ENCODE measurements at places on chromosomes 11 and 22. TPM values are rescaled to one million over a fixed set of nuclear protein-coding genes. Genes with fewer than 3 reads are reported as not detected.

- H3K36me3 ChIP-seq: no peaks in the 10 kb centered on the region
- H3K4me3 ChIP-seq: no peak overlapping the region
- no peaks in the 10 kb centered on the region for H3K4me1 ChIP-seq
- no peak overlapping the region for H3K27ac ChIP-seq
Measured at GRCh38 chr22:16917144-16918003, 90.6 kb downstream of the GAB4 start.

- H3K27me3 ChIP-seq: peaks cover 36% of the 10 kb centered on the region
- H3K27ac ChIP-seq: no peak overlapping the region
- H3K36me3 ChIP-seq: no peaks in the 10 kb centered on the region
- H3K4me1 ChIP-seq: no peaks in the 10 kb centered on the region
- DNase-seq: no peak
Measured at GRCh38 chr22:30497466-30498150, 7.9 kb downstream of the SEC14L4 start.

Gene MMP27
- total RNA-seq: not detected

GRCh38 chr11:113199866-113200265 is 114.5 kb upstream of the TTC12 start:
- no peaks in the 10 kb centered on the region for H3K36me3 ChIP-seq
- no peak overlapping the region for H3K4me3 ChIP-seq
- peaks cover 9% of the 10 kb centered on the region for H3K4me1 ChIP-seq
- no peaks in the 10 kb centered on the region for H3K27me3 ChIP-seq

Data from osteocyte (in vitro differentiated cells).